ENCODE measurements at places on chromosomes 1 and 21.

GRCh38 chr1:45282351-45282750, 44.3 kb upstream of the HPDL start:
- DNase-seq, result no peak

- DNase-seq, result no peak
Observed at GRCh38 chr1:115782571-115783281, 14.2 kb upstream of the CASQ2 start.

- DNase-seq, result no peak
Observed at GRCh38 chr1:7680207-7680954, 90.7 kb upstream of the VAMP3 start.

GRCh38 chr1:52631759-52632331, 1.1 kb upstream of the SHISAL2A start:
- no peak for DNase-seq

DNA sequence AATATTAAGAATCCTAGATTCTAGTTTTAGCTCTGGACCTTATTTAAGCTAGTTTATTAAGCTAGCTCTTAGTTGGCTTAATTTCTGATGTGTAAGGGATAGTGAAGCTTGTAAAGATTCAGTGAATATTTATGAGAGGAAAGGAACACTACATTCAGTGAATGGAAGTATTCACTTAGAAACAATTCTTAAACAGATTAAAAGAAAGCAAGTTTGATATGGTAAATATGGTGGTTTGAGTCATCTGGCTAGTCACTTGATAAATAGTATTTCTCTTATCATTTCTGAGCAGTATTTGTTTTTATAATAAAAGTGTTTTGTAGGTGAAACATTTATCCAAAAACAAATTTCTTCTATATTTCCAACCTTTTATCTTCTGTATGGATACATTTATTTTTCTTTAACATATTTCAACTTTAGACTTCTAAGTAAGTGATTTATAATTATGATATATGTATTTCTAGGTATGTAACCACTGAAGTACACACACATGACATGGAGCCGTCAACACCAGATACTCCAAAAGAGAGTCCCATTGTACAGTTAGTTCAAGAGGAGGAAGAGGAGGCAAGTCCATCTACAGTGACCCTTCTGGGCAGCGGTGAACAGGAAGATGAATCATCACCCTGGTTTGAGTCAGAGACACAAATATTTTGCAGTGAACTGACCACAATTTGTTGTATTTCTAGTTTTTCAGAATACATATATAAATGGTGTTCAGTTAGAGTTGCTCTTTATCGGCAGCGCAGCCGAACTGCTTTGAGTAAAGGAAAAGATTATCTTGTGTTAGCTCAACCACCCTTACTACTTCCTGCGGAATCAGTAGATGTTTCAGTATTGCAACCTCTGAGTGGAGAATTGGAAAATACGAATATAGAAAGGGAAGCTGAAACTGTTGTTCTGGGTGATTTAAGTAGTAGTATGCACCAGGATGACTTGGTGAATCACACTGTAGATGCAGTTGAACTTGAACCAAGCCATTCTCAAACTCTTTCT, 55.6 kb downstream of the SUCO start:
- no peak for DNase-seq

DNA sequence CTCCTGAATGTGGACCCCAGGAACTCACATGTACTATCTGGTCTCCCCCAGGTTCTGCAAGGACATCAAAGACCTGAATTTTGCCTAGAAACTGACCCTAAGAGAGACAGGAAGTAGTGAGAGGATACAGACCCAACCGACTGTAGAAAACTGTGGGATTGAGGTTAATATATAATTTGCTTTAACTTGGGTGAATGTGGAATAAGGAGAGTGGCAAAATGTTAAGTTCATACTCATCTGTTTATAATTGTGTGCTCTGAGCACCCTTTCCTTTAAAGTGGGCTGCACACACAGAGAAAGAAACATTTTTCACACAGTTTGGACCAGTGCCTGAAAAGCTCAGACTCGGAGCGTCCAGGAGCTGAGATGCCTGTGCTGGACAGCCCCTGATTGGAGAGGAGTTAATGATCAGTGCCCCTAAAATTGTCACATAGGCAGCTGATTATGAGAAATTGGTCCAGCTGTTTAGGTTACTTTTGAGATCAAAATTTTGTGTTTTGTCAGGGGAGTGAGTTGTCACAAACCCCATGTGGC, 37.2 kb downstream of the ROR1 start:
- DNase-seq, result no peak

GRCh38 chr1:150789396-150789795, 18.7 kb downstream of the CTSK start:
- no peak for DNase-seq

GRCh38 chr1:16114527-16115467, 41.1 kb downstream of the EPHA2 start:
- DNase-seq, result no peak

GRCh38 chr1:198082576-198082975, 74.2 kb upstream of the NEK7 start:
- no peak for DNase-seq

GRCh38 chr1:46538147-46538546, 13.3 kb downstream of the KNCN start:
- no peak for DNase-seq

GRCh38 chr1:151371370-151372057, 991 bp downstream of the SELENBP1 start:
- no peak for DNase-seq

- DNase-seq, result no peak
Observed at GRCh38 chr1:25343872-25344271, 5.7 kb downstream of the TMEM50A start.

DNA sequence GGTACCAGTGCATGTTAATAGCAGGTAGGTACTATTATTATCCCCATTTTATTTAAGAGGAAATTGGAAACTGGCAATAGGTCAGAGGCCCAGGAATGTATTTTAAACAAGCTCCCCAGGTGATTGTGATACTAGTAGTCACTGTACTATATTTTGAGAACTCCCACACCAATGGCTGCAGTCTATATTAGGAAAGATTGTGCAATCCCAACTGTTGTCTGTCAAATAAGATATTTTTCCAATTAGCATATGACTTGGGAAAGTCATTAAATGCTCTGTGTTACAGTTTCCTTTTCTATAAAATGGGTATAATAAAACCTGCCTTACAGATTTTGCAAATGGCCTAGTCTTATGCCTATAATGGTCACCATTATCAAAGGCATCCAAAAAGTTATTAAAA, 94.2 kb upstream of the DMRTA2 start:
- DNase-seq, result no peak

DNA sequence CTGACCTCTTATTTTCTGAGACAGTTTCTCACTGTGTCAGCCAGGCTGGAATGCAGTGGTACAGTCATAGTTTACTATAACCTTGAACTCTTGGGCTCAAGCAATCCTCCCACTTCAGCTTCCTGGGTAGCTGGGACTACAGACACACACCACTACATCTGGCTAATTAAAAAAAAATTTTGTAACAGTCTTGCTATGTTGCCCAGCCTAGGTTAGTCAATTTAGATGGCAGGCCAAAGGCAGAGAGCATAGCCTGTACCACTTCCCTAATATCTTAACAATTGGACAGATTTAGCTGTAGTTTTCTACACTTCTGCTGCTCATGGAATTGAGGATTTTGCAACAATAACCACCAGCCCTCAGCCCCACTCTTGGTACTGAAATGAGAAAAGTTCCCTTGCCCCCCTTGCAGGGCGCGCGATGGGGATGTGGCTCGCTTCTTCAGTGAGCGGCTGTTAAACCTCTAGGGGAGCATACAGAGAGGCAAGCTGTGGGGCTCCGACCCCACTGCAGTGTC, 34.9 kb upstream of the PTGFRN start:
- DNase-seq, result no peak

DNA sequence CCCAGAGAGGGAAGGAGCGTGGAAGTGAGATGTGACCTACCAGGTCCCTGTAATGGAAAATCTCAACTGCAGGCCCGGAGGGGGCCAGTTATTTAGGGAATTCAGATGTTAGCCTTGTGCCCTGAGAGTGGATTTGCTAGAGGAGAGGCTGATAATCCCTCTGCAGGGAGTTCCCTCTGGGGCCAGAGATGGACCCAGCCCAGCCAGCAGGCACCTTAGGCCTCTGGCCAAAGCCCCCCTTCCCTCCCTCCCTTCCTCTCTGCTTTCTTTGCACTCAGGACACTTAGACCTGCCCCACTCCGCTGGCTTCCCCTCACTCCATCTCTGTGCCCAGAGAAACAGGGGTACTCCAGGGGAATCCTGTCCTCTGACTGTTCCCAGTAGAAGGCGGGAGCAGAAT, 1.5 kb upstream of the ATP1A2 start:
- DNase-seq, result no peak

DNA sequence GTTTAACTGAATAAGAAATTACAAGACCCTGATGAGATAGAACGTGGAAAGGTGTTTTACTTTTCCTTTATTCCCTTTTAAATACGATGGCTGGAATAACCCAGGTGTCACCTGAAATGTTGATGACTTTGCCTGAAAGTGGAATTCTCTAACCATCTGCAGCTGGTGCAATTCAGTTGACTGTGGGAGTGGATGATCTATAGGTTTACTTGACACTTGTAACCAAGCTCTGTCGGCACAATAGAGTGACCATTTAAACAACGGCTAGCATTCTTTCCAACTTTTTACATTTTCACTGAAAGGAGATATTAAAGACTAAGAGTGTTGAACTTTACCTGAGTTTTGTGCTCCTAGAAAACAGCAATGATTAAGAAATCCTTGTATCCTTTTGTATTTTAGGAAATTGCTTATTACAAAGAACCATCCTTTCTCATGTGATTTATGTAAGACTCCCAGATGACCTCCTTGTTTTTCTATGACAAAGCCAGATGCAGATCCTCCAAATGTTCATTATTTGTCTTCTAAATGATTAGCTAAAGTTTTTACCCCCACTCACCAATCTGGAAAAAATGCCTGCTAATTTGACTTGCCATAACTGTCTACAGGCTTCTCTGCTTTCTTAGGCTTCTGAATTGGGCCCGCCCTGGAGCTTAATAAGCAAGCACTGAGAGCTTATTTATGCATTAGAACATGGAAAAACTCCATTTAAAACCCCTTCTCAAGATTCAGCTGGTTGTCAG, 129.5 kb upstream of the LRRC7 start:
- DNase-seq, result no peak

GRCh38 chr1:62467092-62467491, 30.2 kb downstream of the USP1 start:
- no peak for DNase-seq

GRCh38 chr1:64186898-64187280, 16.5 kb upstream of the UBE2U start:
- DNase-seq, result no peak

DNA sequence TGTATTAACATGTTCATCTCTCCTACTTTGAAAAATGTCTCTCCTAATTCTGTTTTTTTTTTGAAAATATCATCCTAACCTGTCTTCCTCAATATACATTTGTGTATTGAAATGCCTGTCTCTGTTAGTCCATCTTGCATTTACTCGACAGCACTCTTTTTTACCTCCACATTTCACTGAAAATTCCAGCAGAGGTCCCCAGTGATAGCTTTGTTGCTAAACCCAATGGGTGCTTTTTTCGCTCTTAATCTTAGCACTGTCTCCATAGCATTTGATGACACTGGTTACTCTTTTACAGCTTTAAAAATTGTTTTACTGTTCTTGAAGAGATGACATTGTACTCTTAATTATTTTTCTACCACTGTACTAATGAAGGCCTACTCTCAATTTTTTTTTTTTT, 10.8 kb downstream of the OSBPL9 start:
- no peak for DNase-seq

GRCh38 chr1:90834354-90834885, 117.3 kb upstream of the BARHL2 start:
- no peak for DNase-seq

DNA sequence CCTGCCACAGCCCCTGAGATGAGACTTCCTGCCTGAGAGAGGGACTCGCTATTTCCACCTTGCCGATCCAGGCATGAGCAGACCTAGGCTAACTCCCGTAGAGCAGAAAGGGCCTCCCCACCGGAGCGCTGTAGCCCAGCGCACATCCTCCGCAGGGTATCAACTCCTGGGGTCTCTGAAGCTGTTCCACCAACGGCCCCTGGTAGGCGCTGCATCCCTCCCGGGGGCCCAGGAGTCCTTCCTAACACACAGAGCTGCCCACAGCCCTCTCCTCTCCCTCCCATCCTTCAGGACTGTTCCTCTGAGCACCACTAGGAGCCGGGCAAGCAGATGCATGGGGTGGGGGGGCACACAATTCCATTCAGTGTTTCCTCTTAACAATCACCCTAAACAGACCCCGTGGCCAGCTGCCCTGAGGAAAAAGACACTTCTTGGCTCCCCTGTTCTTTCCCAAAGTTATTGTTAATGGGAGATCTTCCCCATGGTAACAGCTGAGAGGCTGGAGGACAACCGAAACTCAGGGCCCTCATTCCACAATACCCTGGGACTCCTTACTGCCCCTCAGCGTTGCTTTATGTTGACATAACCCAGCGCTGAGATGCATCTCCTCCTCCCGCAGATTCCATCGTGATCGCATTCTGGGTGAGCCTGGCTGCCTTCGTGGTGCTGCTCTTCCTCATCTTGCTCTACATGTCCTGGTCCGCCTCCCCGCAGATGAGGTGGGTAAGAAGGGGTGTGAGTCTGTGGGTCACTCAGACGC, 7.5 kb downstream of the MRAP start:
- DNase-seq, result no peak

DNA sequence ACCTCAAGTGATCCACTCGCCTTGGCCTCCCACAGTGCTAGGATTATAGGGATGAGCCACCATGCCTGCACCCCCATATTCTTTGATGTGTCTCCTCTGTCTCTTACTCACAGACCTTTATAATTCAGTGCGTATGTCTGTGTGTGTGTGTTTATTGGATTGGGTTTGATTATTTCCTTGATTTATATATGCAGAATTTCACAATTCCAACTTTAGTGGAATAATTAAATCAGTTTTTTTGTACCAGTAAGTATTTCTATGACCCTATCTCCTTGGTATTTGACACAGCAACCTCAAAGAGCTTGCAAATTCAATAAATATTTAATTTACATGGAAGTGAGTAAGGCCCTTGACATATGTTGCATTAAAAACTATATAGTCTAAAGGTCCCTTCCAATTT, 333.9 kb upstream of the ADAMTS5 start:
- no peak for DNase-seq

DNA sequence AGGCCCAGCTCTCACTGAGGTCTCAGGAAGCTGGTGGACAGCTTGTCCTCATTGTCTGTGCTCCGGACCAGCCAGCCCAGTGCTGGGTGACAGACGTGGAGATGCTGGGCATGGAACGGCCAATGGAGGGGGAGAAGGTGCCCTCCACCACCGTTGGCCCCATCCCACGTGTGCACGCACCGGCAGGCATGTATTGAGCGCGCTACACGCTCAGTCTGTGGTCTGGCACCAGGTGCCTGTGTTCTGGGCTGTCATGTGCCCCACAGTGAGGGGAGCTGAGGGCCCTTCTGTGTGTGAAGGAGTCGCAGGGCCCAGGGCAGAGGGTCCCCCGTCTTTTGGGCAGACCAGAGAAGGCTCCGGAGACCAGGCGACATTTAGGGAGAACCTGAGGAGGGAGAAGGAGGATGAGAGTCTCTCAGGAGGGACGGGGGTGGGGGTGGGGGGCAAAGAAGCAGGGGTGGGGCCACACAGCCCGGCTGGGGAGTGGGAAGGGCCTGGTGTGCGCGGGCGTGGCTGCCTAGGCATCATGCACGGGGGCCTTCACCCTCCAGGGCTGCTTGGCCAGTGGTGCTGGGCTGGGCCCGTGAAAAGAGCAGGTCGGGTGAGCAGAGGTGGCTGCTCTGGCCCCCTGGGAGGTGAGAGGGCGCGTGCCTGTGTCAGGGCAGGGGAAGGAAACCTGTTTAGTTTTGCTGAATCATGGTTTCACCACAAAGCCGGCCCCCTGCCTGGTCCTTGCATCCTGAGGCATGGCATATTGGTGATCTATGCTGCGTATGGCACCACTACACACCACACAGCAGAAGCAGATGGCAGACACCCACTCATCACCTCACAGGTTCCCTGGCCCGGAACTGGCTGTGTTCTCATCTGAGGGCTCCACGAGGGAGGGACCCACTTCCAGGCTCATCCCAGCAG, 86.7 kb upstream of the TTC34 start:
- no peak for DNase-seq
